Right atrium auricular region (tissue), 2 donors: ENCODE measurements at places on chromosomes 1 and 21. TPM values are rescaled to one million over a fixed set of nuclear protein-coding genes. Genes with fewer than 3 reads are reported as not detected.

GRCh38 chr1:165352442-165353293 is 3.8 kb downstream of the LMX1A start:
- DNase-seq = no peak
- H3K27ac ChIP-seq = no peak overlapping the region
- H3K27me3 ChIP-seq = peaks cover 43% of the 10 kb centered on the region
- no peak overlapping the region for H3K4me3 ChIP-seq

The HCN3 gene
- total RNA-seq = 0.41 TPM

DNA sequence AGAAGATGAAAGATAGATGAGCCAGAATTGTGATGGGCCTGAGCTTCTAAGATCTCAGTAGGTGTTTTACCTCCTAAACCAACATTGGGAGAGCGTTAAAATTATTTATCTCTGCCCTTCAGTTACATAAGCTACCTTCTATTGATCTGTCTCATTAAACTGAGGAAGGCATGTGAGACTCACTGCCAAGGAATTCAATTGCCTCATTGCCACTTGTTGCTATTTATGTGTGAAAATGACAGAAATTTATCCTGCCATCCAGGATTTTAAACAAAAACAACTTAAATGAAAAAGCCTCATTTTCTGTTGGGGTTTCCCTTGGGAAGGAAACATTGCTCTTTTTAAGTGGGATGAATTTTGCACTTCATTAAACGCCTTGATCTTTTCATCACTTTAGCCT is 78.7 kb upstream of the RUNX1 start:
- H3K4me3 ChIP-seq = no peak overlapping the region
- H3K27ac ChIP-seq = no peak overlapping the region
- H3K4me1 ChIP-seq = no peaks in the 10 kb centered on the region

The NFASC gene
- total RNA-seq = 38.5 TPM

GRCh38 chr1:172826096-172826741 is 167.3 kb downstream of the FASLG start:
- DNase-seq = no peak
- no peaks in the 10 kb centered on the region for H3K27me3 ChIP-seq
- no peaks in the 10 kb centered on the region for H3K4me1 ChIP-seq

The FOXO6 gene
- total RNA-seq = 1.4 TPM

DNA sequence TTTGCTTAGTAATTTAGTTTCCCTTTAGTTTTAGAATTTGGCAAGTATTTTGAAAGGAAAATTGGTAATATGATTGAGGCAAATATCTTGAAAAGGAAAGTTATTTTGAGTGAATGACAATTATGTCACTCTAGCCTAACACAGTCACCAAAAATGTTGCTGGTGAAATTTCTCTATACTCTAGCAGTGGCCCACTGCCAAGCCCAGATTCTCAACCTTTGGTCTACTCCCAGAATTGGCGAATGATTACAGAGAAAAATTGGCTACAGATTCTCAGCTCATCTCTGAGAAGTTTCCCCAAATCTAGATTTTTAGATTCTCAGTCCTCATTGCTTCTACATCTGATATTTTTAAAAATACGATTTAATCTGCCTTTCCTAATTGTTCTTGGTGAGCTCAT is 84.9 kb downstream of the PIGK start:
- no peaks in the 10 kb centered on the region for H3K36me3 ChIP-seq
- H3K27ac ChIP-seq = no peak overlapping the region
- DNase-seq = no peak
- H3K4me3 ChIP-seq = no peak overlapping the region
- no peaks in the 10 kb centered on the region for H3K27me3 ChIP-seq

- H3K4me3 ChIP-seq = peak overlapping the region; percentile 96
- peaks cover 29% of the 10 kb centered on the region for H3K4me1 ChIP-seq
- no peaks in the 10 kb centered on the region for H3K27me3 ChIP-seq
- H3K36me3 ChIP-seq = peaks cover 3% of the 10 kb centered on the region
These were observed 797 bp upstream of the USP1 start for GRCh38 chr1:62436039-62436465.

The SDF4 gene
- total RNA-seq = 128 TPM

DNA sequence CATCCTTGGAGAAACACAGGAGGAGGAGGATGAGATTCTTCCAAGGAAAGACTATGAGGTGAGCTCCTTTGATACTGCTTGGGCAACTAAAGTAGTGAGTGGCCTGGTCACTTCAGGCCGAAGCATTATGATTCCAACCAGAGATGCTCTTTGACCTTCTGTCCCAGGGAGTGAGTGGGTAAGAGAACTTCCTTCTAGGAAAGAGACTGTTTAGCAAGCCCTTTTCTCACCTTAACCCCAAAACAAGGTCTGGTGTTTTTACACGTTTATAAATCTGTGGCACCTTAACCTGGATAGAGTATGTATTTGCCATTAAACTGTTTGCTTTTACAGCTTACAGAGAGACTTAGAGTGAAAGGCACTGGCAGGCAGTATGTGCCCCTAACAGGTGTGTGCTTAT is 1.1 kb downstream of the CLCN6 start:
- peaks cover 29% of the 10 kb centered on the region for H3K36me3 ChIP-seq
- peak overlapping the region; percentile 98 for H3K27ac ChIP-seq
- no peaks in the 10 kb centered on the region for H3K27me3 ChIP-seq
- H3K4me1 ChIP-seq = no peaks in the 10 kb centered on the region
- no peak for DNase-seq
- H3K4me3 ChIP-seq = peak overlapping the region; percentile 75

- DNase-seq = no peak
- H3K27ac ChIP-seq = peak overlapping the region; percentile 81
- no peak overlapping the region for H3K4me3 ChIP-seq
- peaks cover 5% of the 10 kb centered on the region for H3K36me3 ChIP-seq
These were observed 51.7 kb downstream of the RASSF5 start for GRCh38 chr1:206558794-206559671.

DNA sequence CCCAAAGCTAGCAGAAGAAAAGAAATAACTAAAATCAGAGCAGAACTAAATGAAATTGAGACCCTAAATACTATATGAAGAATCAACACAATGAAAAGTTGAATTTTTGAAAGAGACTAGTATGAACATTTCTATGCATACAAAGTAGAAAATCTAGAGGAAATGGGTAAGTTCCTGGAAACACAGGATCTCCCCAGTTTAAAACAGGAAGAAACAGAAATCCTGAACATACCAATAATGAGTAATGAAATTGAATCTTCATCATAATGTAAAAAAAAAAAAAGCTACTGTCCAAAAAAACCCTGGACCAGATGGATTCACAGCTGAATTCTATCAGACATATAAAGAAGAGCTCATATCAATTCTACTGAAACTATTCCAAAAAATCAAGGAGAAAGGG is 233.5 kb downstream of the PLPP3 start:
- H3K4me3 ChIP-seq = no peak overlapping the region
- H3K27ac ChIP-seq = no peak overlapping the region
- no peaks in the 10 kb centered on the region for H3K36me3 ChIP-seq
- H3K4me1 ChIP-seq = no peaks in the 10 kb centered on the region

DNA sequence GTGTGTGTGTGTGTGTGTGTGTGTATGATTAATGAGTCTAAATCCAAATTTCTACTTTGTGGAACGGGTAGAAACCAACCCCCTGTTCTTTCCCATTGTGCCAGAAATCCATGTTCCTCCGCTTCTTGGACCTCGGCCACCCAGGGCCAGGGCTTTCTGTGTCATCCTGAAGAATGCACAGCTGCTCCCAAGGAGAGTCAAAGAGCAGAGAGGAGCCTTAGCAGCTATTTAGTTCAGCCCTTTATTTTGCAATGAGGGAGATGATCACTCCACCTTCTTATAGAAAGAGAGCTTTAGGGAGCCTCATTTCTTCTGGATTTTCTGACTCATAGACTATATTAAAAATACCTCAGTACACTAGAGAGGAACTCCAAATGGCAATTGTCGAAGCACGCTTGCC is 489.3 kb upstream of the VAMP3 start:
- H3K4me3 ChIP-seq = no peak overlapping the region
- H3K36me3 ChIP-seq = no peaks in the 10 kb centered on the region
- H3K27ac ChIP-seq = no peak overlapping the region
- no peaks in the 10 kb centered on the region for H3K4me1 ChIP-seq

The ZMYND12 gene
- total RNA-seq = 0.26 TPM

The NOS1AP gene
- total RNA-seq = 2.4 TPM

DNA sequence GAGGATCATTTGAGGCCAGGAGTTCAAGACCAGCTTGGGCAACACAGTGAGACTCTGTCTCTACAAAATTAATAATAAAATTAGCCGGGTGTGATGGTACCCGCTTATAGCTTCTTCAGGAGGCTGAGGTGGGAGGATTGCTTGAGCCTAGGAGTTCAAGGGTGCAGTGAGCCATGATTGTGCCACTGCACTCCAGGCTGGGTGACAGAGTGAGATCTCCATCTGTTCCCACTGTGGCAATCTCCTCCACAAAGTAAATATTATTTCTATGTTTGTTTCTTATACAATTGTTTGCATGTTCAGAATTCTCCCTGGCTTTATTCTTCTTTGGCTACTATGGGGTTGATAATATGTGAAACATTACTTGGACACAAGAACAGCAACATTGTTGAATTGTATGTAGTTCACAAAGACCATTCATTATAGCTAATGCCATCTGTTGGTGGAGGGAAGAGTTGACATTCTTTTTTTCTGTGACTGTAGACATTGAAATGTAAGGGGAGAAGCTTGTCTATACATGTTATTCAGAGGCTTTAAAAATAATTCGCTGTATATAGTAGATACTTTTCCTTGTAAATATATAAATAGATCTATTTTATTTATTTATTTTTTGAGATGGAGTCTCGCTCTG is 47.8 kb upstream of the SRSF10 start:
- no peaks in the 10 kb centered on the region for H3K27me3 ChIP-seq
- no peak for DNase-seq

The TTLL7 gene
- 17.4 TPM for total RNA-seq

The EPHA8 gene
- not detected for total RNA-seq

The NCMAP gene
- 0.22 TPM for total RNA-seq

The OR10X1 gene
- not detected for total RNA-seq

DNA sequence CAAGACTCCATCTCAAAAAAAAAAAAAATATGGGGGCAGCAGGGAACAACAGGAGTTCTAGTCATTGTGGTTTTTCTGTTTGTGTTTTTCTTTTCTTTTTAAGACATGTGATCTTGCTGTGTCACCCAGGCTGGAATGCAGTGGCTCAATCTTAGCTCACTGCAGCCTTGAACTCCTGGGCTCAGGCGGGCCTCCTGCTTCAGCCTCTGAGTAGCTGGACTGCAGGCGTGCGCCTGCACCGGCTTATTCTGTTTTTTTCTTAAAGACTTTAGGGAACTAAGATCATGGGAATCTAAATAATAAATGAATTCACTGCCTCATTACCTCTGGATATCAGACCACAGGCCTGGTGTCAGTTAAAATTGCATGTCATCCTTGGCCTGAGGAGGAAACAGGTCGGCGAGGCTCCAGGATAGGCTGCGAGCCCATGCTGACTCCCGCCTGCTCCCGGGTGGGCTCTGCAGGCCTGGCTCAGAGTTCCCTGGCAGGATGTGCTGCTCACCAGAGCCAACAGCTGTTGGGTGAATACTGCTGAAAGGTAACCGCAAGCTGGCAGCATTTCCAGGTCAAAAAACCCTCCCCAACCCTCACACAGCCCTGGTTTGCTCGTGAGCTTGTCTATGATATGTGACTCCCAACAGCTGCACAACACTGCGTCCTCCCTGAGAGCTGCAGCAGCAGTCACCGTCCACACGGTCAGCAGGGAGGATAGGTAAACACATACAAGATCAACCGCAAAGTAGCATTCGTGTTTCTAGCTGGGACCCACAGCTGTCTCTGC is 58.1 kb downstream of the SCCPDH start:
- no peaks in the 10 kb centered on the region for H3K27me3 ChIP-seq
- no peaks in the 10 kb centered on the region for H3K36me3 ChIP-seq
- no peak overlapping the region for H3K4me3 ChIP-seq
- DNase-seq = peak; percentile 61

The TMEM81 gene
- total RNA-seq = 2.4 TPM
